Hippocampal formation (tissue), 2 donors: ENCODE measurements at places on chromosomes 2 and 18.

DNA sequence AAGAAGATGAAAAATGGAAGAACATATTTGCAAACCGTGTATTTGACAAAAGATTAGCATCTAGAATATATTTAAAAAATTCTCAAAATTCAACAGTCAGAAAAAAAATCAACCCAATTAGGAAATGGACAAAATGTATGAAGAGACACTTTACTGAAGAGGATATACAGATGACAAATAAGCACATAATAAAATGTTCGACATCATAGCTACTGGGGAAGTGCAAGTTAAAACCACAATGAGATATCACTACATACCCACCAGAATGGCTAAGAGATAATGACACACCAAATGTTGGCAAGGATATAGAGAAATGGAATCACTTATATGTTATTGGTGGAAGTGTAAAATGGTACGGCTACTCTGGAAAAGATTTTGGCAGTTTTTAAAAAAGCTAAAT is 11.7 kb upstream of the NUP35 start:
- DNase-seq = no peak

DNA sequence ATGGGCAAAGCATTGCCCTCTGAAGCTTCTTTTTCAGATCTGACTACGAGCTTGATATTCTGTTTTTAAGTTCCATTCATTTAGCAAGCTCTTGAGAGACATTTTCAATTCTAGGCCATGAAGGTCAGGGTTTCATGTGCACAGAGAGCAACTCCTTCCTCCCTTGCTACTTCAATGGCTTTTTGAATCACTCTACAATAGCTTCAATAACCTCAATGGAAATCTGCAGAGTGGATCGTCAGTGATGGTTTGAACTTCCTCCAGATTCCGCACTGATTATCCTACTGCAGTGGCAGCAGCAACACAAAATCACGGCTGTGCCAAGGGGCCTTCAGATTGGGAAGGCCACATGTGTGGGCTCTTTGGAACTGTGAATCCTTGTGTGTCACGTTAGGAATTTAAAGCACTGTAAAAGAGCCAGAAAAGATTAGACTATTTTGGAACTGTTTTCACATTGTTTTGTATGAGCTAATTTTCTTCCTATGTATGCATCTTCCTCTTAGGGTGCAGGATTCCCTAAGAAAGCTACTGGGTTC is 88.4 kb upstream of the MGAT4A start:
- no peak for DNase-seq

DNA sequence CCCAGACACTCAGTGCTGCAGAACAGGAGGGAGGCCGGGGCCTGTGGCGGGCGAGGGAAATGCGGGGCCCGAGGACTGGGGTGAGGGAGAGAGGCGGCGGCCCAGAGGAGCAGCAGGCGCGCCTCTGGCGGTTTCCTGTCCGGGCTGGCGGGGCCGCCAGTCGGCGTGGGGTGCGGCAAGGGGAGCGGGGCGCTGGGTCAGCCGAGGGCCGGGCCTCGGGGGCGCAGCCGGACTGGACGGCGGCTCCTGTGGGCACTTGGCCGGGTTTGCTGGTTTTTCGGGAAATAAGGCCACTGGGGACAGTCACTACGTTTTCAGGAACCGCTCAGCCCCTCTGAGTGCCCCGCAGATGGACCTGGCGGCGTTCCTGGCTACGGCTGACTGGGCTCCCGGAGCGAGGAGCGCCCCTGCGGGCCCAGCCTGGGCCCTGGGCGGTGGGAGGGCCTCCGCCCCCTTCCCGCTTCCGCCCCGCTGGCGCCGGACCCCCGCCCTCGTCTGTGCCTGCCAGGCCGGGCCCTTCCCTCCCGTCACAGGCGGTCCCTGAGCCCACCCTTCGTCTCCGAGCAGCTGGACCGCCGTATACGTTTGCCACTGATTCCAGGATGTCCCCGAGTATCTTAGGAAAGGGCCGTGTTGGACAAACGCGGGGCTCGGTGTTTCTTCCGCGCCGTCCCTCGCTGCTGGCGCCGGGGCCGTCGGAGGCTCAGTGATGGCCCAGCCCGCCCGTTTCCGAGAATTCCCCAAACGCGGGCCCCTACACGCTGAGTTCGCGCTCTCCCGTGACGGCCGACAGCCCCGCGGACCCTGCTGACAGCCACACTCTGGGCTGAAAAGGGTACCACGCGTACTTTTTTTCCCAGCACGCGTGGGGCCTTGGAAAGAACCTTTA is 84.6 kb downstream of the FAM210A start:
- DNase-seq = no peak

GRCh38 chr2:36165132-36165531 is 190.4 kb upstream of the CRIM1 start:
- DNase-seq = no peak

DNA sequence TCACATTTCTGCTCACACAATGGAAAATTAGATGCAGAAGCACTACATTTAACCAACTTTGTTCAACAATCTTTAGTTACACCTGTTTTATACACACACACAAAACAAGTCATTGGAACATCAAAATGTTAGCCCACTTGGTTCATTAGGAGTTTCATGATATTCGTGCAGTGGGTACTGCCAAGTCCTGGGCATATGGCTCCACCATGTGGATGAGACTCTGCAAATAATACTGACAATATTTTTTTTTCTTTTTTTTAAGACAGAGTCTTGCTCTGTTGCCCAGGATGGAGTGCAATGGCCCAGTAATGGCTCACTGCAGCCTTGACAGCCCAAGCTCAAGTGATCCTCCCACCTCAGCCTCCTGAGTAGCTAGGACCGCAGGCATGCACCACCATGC is 34.5 kb upstream of the GRB14 start:
- DNase-seq = no peak

GRCh38 chr2:155651851-155652250 is 680.7 kb downstream of the NR4A2 start:
- DNase-seq = no peak

DNA sequence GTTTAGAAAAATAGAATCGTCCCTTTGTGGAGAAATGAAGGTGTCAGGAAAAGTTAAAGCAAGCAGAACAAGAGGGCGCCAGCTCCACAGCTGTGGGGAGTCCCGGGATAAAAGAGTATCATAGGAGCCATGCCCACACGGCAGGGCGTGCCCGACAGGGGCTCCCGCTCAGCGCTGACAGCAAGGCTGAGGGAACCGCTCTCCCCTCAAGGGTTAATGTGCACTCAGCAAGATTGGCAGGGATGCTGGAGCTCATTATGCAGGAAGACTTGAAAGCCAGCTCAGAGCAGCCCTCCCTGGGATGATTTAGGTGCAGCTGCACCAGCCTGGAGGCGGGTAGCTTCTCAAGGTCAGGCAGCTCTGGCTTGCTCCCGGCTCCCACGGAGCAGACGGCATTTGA is 500.2 kb downstream of the EIPR1 start:
- DNase-seq = no peak
